Peyer's patch (tissue), 4 donors: ENCODE measurements at places on chromosomes 5 and 9.

DNA sequence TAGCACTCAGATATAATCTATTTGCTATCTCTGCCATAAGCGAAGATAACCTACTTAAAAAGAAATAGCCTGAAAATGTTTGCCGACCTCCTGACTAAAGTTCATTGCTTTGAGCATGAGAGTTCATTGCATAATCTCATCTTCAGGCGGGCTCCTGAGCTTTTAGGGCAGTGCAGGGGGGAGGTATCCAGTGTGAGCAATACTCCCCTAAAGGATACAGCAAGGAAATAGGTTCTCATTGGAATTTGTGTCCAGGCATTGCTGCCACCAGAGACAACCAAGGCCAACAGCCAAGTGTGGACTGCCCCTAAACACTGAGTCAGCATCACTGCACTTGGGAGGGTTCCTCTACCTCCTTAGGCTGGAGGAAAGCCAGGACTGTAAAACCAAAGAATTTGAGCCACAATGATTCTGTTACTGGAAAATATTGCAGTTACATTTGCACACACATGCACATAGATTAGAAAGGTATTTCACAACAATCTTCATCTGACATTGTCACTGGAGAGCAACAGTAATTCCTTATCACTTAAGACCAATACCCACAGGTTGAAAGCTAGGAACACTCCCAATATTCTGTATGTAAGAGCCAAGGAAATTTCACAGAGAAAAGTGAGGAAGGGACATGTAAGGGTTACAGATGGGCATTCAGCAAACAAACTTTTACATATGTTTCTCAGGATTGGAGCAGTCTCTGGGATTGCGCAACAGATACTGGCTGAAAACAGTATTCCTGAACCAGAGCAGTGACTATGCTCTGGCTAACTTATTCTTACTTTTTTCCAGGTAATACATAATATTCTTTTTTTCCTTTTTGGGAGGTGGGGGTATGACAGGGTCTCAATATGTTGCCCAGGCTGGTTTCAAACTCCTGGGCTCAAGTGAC, 98.6 kb upstream of the TLE1 start:
- DNase-seq: no peak

DNA sequence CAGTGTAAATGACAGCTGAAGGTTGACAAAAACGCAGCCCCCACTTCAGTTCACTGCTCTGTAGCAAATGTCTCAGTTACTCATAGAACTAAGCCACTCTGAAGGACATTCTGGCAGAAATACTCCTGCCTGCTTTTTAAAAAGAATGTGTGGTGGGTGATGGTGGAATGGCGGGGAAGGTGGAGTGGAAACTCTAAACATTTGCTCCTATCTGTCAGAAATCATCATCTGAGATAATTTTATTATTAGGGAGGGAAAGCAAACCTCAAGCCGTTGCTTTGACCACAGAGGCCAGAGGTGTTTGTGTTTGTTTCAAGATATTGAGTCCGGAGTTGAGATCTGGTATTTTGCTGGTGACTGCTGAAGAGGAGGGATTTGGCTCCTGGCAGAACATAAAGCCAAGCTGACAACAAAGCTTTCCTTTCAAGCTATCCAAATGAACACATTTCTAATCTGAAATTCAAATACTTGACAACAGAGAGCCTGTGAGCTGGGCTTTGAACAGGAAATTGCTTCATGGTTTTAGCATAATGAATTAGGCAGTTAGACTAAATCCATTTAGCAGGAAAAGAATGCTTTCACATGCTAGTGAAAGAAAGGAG, 362.7 kb downstream of the CSNK1G3 start:
- DNase-seq: no peak

- no peak for DNase-seq
These were observed 45.8 kb downstream of the CDH10 start for GRCh38 chr5:24598956-24599355.

DNA sequence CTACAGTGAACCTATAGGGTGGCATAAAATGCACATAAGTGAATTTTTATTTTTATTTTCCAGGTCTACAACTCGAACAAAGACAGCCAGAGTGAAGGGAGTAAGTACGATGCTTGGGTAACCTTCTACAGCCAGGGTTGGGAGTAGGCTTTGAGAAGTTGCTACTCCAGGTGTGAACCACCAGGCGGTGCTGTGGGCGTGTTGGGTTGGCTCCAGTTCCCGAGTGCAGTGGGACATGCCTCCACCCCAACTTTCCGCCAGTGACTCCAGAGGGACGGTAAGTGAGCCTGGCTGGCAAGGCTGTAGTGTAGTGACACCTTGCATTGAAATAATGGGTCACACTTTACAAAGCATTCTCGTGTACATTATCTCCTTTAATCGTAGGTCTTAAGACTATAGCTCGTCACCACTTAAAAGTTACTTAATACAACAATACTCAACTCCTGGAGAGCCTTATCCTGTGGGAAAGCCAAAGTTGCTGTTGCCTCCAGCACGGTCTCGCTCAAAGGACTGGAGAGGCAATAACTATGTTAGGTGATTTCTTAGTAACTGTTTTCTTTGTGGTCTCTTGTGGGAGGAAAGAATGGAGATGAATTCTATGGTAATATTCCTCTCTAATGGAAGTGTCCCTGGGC, 244.0 kb downstream of the ARHGAP26 start:
- DNase-seq: no peak

DNA sequence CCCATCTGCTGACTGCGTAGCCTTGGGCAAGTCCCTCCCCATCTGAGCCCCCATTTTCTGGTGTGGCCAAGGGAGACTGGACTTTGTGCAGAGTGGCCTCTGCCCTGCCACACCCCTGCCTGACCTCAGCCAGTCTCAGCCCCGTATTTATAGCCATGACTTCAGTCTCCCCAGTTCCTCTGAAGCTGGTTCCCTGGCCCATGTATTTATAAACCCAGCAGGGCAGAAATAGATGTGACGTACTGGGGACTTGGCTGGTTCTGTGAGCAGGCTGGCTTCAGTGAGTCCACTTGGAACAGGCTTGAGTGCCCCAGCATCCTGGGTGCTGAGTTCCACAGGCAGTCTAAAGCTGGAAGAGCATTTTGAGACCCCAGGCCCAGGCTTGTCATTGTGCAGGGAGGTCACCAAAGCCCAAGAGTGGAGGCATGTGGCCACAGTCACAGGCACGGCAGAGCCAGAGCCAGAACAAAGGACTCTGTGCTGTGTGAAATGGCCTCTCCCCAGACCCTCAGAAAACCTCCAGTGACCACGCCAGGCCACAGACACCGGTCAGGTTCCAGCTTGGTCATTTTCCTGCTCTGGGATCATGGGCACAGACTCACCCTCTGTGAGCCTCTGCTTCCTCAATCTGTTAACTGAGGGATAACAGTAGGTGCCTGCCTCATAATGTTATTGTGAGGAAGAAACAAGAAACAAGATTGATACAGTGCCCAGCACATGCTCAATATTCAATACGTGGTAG, 30.4 kb upstream of the SYNPO start:
- peak; percentile 81 for DNase-seq

DNA sequence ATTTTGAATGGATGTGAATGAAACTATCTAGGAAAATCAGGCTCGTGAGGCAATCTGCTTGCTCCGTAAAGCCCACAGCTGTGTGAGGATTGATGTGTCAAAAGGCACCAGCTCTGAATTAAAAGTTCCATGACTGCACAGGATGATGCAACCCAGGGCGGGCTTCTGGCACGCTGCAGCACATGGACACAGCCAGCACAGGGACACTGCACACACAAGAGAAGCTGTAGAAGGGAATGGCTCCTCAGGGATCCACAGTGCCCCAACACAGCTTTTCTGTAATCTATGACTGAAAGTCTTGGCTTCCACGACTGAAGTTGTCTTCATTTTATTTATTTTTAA, 151.0 kb downstream of the GCNT1 start:
- peak; percentile 75 for DNase-seq

- DNase-seq: no peak
These were observed 19.9 kb upstream of the ZSWIM6 start for GRCh38 chr5:61311836-61312808.

DNA sequence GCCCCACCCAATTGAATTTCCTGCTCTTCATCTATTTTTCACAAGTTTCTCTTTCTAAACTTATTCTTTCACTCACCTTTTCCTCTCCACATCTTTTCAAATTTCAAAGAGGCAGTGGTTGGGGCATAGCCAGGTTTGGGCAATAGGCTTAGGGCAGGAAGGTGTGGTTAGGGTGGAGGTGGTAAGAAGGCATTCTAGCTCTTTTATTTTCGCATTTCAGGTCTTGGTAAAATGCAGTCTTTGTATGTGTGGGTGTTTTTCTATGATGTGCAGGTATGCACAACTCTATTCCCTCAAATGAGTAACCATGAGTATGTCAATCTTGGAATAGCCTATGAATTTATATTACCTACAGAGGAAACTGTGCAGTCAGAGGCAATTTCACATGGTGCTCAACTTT, 129.8 kb upstream of the IFNE start:
- DNase-seq: no peak

- DNase-seq: no peak
These were observed 140.7 kb upstream of the SLC44A1 start for GRCh38 chr9:105103776-105104175.

GRCh38 chr5:133455676-133456075, 156.7 kb downstream of the FSTL4 start:
- DNase-seq: no peak

- peak; percentile 56 for DNase-seq
These were observed 44.5 kb upstream of the NR5A1 start for GRCh38 chr9:124551472-124552272.

GRCh38 chr9:29714860-29715259, 2141.6 kb upstream of the C9orf72 start:
- no peak for DNase-seq

DNA sequence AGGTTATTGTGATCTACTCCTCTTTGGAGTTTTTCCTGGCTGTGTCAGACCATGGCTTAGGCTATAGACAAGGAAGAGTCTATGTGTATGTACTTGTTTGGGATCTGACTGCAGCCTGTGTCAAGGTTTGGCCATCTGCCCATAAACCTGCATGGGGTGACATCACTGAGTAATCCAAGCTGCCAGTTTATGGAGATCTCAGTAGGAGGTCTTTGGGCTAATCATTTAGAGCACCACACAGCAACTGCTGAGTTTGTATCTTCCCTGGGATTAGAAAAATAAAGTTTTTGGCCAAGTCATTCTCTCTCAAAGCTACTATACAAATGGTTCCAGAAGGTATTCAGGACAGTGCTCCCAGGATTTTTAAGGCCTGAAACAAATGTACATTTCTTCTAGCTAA, 65.5 kb upstream of the HSPB3 start:
- DNase-seq: no peak

DNA sequence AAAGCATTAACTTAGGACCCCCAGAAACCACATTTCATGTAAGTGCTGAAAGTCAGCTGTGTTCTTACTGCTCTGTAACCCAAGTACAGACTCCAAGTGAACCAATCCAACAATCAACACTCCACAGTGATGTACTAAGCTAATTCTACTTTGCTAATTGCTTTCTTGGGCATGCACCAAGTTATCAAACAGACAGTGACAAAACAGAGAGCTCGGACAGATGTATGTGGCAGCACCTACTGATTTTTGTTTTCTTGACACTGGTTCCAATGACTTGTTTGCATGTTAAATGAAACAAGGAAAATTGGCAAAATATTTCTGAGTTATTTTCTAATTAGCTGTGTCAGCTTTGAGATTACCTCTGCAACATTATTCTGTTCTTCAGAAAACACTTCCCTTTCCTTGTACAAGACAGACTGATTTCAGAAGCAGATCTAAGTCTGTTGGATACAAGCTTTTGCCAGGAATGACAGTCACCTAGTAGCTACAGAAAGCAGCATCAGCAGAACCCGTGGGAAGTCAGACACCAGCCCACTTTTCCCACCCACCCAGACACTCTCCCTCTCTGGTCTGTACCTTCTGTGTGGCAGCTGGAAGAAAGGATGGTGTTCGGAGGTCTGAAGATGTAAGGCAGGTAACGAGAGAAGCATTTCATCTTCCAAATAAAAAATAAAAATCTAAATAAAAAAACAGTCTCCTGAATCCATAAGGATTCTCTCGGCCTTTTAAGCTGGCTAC, 176.7 kb upstream of the PPP2R2B start:
- no peak for DNase-seq

DNA sequence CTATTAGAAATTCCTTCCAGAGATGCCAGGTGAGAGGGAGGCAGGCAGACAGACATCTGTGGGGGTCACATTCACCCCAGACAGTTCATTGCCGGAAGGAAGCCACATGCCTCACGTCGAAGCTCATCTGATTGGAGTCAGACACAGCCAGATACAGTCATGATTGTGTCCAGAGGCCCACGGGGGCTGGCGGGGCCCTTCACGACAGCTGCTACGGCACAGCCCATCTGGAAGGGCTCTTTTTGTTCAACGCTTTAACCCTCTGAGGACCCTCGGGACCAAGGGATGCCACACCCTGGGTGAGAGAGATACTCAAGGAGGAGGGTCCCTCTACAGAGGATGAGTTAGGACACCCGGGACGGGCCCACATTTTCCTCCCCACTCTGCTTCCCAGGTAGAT, 31.9 kb upstream of the GABRP start:
- no peak for DNase-seq

- no peak for DNase-seq
These were observed 69.1 kb downstream of the ABCA1 start for GRCh38 chr9:104858846-104859245.
